ENCODE measurements at places on chromosomes 3 and 15.

- no peak for DNase-seq
Observed at GRCh38 chr3:164417955-164418354, 660.3 kb downstream of the SI start.

- no peak for DNase-seq
Observed at GRCh38 chr15:100818927-100819326, 60.7 kb upstream of the ALDH1A3 start.

GRCh38 chr15:78193731-78194567 lies 40.4 kb downstream of the ACSBG1 start:
- no peak for DNase-seq

DNA sequence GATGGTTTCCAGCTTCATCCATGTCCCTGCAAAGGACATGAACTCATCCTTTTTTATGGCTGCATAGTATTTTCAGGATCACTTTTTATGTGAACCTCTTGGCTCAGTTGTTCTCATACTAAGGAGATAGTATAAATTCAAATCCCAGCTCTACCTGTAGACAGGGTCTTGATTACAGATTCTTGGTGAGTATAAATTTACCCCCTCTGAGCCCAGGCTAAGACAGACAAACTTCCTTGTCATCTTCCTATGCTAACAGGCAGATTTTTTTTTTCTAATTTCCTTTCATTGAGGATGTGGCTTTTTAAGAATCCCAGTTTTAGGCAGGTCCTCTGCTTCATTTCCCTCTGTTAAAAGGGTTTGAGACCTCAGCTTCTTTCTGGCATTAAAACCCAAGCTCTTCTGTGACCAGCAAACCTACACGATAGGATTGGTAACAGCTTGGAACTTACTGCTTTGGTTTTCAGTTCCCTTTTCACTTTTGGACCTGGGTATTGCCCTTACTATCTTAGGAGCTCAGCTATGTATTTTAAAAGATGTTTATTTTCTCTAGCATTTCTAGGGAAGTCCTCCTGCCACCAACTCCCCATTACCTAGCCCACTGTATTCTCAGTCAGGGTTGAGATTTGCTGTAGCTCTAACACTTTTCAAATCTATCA lies 72.5 kb downstream of the VPS8 start:
- DNase-seq, result no peak
